Inflammatory macrophage (primary cell): ENCODE measurements at places on chromosomes 2 and 18.
A peak's percentile ranks its signal among the peaks of the same experiment; 100 is the strongest.

GRCh38 chr2:113072584-113072983, 4.8 kb downstream of the IL1F10 start:
- DNase-seq, result no peak

DNA sequence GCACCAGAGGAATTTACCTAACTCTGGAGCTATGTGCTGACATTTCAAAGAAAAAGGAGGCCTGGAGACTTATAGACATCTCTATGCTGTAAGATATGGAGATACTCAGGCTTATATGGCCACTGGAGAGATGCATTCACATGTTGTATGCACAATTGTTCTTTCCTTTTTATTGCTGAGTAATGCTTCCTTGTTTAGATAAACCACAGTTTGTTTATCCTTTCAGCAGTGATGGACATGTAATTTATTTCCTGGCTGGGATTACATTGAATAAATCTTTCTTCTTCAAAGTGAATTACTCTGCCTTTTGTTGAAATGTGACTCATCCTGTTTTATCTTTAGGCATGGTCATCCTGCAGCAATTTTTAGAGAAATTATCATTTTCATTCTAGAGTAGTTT, 716.7 kb upstream of the GCFC2 start:
- no peak for DNase-seq

GRCh38 chr18:46424898-46425297, 232.1 kb downstream of the LOXHD1 start:
- DNase-seq, result no peak

DNA sequence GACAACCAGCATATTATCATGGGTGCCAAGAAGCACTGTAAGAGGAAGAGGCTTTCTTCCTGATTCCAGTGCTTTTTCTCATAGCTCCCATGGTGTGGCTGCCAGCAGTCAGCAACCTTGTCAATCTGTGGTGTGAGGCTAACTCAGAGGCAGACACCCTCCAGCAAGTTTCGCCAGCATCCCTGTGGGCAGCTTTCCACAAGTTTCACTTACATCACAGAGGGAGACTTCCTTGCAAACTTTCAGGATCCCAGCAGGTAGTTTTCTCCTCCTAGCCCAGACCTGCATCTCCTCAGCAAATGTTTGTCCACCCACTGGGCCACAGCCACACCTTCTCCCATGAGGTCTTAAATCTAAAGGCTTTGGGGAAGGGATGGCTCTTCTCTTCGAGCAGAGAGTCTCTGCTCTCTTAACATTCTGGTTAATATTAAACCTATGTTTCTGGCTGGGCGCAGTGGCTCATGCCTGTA, 9.1 kb downstream of the DNAH7 start:
- peak; percentile 30 for DNase-seq

DNA sequence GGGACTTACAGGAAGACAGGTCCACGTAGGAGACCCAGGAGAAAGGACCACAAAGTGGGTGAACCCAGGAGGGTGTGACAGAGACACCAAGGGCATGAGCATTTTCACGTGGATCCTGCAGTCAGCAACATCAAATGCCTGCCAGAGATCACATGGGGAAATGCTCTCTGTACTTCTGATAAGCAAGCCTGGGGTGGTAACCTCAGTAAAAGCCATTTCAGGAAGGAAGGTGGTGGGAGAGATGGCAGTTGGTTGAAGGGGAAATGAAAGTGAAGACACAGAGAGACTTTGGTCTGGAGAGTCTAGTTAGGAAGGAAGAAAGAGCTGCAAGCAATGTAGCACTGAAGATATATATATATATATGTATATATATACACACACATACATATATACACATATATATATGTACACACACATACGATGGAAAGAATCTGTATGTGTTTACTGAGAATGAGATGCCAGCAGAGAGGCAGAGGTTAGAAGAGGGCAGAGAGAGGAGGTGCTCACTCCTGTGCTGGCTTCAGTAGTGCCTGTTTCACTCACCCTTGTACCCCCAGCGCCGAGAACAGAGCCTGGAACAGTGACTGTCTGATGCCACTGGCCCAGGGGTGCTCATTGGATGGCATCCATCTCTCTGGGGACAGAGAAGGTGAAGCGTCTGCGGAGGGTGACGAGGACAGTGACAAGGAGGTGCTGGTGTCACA, 314.9 kb downstream of the AFF3 start:
- peak; percentile 82 for DNase-seq

- no peak for DNase-seq
These were observed 112.5 kb downstream of the EFEMP1 start for GRCh38 chr2:55811048-55811447.

GRCh38 chr2:151878655-151879563, 50.7 kb upstream of the ARL5A start:
- DNase-seq, result peak; percentile 58
